ENCODE measurements at places on chromosomes 1 and 21.

DNA sequence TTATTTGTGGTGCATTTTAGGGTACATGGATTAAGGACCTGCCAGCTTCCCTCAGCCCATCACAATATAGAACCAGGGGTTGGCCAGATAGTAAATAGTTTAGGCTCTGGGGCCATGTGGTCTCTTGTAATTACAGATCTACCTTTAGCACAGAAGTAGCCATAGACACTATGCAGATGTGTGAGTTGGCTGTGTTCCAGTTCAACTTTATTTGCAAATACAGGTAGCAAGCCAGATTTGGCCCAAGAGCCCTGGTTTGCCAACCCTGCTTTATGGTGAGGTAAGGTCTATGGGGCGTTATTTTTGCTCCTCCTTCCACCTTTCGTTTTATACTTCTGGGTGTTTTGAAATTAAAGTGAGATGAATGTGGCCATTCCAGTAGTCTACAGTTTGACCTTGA lies 48.7 kb downstream of the MRPS6 start:
- DNase-seq, result no peak

GRCh38 chr1:201724766-201725118 lies 104.2 kb upstream of the IPO9 start:
- DNase-seq, result no peak

DNA sequence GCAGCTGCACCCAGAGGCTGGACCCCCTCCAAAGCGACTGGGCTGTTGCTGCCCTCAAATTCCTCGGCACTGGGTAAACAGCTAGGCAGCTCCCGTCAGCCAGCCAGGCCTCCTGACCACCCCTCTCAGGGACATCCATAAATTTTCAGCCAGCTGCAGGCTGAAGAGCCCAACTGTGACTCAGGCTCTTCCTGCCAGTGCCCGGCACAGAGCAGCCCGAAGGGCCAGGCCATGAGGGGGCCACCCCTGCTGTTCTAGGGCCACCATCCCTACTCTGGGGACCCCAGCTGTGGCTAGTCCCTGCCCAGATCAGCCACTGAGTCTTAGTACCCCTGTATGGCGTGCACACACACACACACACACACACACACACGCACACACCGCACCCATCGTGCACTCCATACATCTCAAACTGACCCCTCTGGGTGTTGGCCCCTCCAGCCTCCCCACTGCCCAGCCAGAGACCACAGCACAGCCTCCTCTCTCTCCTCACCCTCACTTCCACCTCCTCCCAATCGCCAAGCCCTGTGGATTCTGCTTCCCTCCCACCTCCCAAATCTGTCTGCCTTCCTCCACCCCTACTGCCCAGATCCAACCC lies 6.2 kb upstream of the LAPTM5 start:
- no peak for DNase-seq

DNA sequence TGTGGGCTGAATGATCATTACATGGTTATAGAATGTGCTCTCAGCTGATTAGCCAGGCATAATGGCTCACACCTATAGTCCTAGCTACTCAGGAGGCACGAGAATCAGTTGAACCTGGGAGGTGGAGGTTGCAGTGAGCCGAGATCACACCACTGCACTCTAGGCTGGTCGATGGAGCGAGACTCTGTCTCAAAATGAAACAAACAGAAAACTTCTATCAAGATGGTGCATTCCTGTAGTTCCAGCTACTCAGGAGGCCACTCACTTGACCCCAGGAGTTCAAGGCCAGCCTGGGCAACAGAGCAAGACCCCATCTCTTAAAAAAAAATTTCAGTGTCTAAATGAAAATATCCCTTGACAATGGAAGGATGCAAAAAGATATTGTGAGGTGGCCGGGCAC lies 10.9 kb downstream of the TIMM17A start:
- DNase-seq, result no peak

- no peak for DNase-seq
These were observed 651.6 kb upstream of the ADGRL4 start for GRCh38 chr1:79657951-79658658.

- DNase-seq, result no peak
These were observed 5.4 kb downstream of the TMEM59 start for GRCh38 chr1:54047384-54048305.

DNA sequence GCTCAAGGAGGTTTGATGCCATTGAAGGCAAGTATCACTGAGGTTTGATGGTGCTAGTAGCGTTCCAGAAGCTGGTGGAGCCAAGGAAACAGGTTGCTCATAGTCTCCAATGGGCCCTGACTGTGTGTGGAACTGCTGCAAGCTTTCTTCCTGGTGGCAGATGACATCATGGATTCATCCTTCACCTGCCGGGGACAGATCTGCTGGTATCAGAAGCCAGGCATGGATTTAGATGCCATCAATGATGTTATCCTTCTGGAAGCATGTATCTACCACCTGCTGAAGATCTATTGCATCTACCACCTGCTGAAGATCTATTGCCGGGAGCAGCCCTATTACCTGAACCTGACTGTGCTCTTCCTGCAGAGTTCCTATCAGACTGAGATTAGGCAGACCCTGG lies 734.4 kb downstream of the PLA2G4A start:
- no peak for DNase-seq

DNA sequence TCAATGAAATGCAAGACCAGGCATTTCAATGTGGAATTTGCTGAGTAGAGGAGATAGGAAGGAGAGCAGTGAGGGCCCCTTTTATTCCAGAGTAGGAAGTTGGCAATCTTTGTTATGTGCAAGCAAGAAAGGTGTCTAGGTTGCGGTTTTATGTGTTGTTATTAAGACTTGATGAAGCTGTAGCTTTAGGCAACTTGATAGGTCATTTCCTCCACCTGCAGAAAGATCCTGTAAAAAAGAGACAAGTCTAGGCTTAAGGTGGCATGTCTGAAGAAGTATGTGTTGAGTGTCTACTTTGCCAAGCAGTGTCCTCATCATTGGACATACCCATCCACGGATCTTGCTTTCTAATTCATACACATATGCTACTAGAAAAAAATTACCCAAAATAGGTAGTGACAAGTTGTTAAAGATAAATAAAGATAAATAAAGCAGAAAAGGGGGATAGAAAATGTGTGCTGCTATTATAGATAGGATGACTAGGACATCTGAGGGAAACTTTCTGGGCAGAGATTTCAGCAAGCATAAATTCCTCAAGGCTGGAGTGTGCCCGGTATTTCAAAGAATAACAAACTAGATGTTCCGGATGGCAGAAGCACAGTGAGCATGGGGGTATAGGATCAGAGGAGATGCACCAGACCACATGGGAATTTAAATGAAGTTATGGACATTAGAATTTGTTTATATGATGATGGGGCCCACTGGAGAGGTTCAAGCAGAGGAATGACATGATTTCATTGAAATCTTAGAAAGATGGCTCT lies 335.0 kb downstream of the TGFB2 start:
- DNase-seq, result no peak

- peak; percentile 30 for DNase-seq
These were observed 431 bp downstream of the MAP1LC3C start for GRCh38 chr1:241998412-241998921.

GRCh38 chr1:231581859-231582258 lies 44.7 kb upstream of the DISC1 start:
- no peak for DNase-seq

DNA sequence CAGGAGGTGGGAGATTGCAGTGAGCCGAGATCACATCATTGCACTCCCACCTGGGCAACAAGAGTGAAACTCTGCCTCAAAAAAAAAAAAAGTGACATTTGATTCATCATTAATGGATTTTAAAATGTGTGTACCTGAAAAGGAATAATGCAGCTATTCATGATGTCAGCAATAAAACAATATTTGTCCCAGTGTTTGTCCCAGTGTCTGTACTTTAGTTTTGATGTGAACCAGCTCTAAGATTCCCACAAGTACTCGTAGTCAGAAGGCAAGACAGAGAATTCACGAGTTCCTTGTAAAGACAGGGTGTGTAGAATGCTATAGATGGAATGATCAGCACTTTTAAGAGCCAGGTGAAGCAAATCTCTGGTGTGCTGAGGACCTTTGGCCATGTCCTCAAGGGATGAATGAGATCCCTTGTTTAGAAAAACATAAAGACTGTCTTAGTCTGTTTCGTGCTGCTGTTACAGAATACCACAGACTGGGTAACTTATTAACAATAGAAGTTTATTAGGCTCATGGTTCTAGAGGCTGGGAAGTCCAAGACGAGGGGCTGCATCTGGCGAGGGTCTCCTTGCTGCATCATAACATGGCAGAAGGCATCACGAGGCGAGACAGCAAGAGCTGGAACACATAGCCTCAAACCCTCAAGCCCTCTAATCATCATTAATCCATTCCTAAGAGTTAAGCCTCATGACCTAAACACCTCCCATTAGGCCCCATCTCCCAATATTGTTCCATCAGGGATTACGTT lies 12.0 kb upstream of the TMPRSS2 start:
- DNase-seq, result no peak

GRCh38 chr1:162361349-162361748 lies 15.3 kb downstream of the SPATA46 start:
- DNase-seq, result no peak

- peak; percentile 31 for DNase-seq
These were observed 106.7 kb downstream of the HIVEP3 start for GRCh38 chr1:41812051-41812450.

- DNase-seq, result no peak
These were observed 27.2 kb upstream of the DMRTB1 start for GRCh38 chr1:53431805-53432565.

GRCh38 chr1:51679435-51679834 lies 62.5 kb downstream of the OSBPL9 start:
- DNase-seq, result no peak

DNA sequence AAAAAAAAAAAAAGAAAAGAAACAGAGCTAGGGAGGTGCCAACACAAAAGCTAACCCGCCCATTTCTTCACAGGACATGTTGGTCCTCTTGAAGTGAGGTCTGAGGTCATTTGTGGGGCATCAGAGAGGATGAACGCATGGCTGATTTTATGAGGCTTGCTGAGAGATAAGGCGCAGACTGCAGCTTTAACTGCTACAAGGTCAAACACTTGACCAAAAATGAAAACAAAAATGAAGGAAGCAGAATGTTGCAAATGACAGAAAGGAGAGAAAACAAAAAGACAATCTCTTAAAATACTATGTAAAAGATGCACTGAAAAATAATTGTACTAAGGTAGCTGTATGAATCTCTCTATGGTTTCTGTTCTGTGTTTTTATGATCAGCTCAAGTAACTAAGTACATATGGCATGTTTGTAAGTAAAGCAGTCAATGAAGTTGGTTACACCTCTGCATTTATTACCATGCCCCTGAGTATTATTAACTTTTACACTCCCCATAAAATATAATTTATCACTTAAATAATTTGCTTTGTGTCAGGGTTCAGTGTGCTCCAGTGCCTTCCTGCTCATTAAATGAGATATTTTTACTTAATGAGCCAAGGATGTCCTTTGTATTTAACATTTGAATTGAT lies 249.1 kb upstream of the NR5A2 start:
- DNase-seq, result no peak

GRCh38 chr1:28436211-28436769 lies 66.8 kb downstream of the PHACTR4 start:
- no peak for DNase-seq

DNA sequence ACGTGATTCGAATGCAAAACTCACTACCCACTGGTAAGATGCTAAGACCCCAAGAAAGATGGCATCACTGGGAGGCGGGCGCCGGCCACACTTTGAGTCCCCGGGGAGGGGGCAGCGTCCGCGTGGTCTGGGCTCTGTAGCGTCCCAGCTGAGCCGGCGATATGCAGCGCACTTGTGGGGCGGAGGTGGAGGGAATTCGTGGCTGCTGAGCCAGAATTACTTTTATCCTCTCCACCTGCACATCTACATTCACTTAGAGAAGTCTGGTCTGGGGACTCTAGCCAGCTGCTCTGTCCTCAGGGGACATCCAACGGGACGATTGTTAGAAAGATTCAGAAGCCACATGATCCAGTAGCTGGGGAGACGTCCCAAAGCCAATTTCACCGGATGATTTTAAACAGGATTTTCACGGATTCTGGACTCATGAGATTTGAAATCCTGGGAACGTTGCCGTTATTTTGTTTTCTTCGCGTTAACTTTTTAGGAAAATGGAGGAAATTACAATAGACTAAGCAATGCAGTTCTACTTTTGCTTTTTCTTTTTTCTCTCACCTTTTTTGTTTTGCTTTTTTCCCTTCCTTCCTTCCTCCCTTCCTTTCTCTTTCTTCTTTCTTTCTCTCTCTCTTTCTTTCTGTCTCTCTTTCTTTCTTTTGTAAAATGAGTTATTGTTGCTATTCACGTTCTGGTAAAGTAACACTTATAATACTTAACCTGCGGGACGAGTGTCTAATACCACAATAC lies 1.3 kb downstream of the JAM2 start:
- no peak for DNase-seq

DNA sequence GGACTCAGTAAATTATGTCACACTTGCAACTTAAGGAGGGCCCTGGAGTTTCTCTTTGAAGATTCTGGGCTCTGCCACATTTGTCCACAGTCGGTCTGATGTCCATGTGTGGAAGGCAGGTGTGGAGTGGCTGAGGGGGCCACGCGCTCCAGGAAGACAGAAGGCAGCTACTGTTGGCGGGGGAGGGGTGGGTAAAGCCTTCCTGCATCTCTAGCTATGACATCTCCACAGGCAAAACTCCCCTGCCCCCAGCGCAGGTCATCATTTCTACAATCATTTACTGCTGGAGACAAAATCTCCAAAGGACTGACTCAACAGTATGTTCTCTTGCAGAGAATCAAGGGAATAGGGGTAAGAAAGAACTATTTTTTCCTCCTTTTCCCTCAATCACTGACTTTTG lies 11.4 kb upstream of the TSPEAR start:
- DNase-seq, result no peak

GRCh38 chr1:54609301-54609921 lies 13.9 kb downstream of the FAM151A start:
- DNase-seq, result no peak

GRCh38 chr1:186880982-186881381 lies 52.2 kb downstream of the PLA2G4A start:
- no peak for DNase-seq

DNA sequence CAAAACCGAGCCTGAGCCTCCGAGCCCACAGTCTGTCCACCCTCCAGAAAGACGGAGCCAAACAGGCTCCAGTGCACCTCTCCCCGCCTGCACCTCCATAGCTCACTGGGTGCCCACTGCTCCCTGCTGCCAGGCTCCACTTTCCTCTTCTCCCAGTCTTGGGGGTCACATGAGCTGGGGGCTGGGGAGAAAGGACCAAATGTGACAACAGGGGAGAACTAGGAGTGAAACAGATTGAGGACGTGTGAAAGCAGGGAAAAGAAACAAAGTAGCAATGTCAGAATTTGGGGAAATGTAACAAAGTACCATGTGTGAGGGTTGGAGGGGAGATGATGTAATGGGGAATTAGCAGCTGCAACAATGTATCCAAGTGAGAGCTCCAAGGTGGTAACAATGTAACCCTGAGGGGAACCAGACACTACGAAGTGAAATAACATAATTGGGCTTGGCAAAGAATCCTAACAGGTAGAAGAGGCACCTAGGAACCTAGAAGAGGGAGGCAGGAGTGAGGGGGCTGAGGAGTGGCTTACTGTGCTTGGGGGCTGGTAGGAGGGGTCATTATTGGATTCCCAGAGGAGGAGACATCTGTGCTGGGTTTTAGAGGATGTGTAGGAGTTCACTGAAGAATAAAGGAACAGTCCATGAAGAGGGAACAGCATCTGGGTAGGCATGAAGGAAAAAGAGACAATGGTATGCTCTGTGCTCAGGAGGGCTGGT lies 12.5 kb downstream of the SDC3 start:
- no peak for DNase-seq

- DNase-seq, result no peak
These were observed 1.2 kb upstream of the ADORA1 start for GRCh38 chr1:203126151-203126865.

Measured in CD4-positive, alpha-beta T cell treated with Interferon gamma for 1 hour (primary cell).